Activated T-helper 1 cell treated with Interleukin-2 at 50 U/mL for 16 hours (primary cell): ENCODE measurements at places on chromosomes 16 and 17.

DNA sequence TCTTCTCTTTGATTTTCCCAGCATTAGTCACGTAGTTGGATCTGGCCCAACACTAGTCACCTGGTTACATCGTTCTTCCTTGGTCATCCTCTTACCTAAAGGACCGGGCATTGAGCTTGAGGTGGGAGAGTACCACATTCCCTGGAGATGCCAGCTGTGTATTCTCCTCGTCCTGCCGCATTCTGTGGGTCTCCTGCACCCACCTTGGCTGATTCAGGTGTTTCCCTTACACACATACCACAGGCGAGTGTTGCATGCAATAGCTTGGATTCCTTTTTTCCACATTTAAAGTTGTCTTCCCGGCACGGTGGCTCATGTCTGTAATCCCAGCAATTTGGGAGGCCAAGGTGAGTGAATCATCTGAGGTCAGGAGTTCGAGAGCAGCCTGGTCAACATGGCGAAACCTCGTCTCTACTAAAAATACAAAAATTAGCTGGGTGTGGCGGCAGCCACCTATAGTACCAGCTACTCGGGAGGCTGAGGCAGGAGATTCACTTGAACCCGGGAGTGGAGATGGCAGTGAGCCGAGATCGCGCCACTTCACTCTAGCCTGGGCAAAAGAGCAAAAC, 21.6 kb upstream of the CLEC18C start:
- DNase-seq = no peak

DNA sequence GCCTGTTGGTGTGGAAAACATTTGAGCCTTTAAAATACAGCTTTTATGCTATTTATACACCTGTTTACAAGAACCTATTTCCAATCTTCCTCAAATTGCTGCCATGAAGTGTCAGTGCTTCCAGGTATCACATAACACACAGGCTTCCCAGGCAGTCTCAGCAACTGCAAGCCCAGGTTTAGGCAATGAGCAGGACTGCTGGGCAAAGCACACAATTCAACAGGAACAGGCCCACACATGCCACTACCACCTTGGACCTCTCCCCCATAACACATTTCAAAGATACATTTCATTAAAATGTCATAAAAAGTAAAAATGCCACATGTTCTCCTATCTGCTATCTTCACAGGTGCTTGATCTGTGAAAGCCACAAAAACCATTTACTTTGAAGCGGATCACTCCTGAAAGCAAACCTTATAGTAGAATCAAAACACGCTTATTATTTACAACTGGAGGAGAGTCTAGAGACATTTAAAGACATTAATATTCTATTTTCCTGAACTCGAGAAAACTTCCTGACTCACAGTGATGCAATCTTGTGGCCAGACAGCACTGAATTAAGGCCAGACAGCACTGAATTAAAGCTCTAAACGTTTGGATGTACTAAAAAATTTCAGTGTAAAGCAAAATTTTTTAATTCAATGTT, 31.5 kb downstream of the ANKFY1 start:
- no peak for DNase-seq

GRCh38 chr16:52578007-52578828, 31.3 kb upstream of the TOX3 start:
- DNase-seq = no peak

GRCh38 chr17:43431714-43432523, 33.1 kb downstream of the ARL4D start:
- DNase-seq = no peak

DNA sequence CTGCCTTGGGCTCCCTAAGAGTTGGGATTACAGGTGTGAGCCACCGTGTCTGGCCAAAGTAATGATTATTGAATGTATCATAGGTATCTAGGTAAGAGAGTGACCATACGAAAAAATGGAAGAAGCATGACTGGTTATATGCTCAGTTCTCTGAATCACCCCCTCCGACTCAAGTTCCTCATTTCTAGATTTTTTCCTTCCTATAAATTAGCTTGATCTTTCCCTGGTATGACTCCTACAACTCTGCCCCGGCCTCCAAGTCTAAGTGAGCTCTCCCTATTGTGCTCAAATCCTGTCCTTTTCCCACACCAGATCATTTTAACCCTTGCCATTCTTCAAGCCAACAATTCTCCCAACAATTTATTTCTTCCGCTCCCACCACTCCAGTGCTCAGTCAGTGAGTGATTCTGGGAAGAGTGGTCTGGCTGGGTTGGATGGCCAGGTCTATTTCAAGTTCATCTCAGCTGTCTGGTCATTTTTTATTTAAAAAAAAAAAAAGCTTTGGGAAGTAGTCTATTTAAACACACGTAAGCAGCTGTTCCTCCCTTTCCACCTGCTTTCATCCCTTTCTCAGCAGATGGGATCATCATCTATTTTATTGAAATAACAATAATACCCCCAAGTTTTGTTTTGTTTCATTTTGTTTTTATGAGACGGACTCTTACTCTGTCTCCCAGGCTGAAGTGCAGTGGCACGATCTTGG, 120.2 kb upstream of the HS3ST2 start:
- no peak for DNase-seq

- no peak for DNase-seq
These were observed at the start of gene WNK4 for GRCh38 chr17:42779936-42780850. Gene WNK4, plus strand, starts transcription at chr17:42780610. Its CDS starts 89 bp downstream, at chr17:42780699.

DNA sequence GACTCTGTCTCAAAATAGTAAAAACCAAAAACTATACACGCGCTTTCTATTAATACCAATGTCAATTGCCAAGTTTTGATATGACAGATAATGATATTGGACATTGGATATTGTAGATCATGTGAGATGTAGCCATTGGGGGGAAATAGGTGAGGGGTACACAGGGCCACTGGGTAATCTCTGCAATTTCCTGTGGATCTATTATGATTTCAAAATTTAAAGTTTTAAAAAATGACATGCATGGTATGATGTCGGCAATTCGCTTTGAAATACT, 266.0 kb downstream of the PARN start:
- DNase-seq = no peak
